Upper lobe of left lung (tissue), 6 donors: ENCODE measurements at places on chromosomes 16 and 17.

DNA sequence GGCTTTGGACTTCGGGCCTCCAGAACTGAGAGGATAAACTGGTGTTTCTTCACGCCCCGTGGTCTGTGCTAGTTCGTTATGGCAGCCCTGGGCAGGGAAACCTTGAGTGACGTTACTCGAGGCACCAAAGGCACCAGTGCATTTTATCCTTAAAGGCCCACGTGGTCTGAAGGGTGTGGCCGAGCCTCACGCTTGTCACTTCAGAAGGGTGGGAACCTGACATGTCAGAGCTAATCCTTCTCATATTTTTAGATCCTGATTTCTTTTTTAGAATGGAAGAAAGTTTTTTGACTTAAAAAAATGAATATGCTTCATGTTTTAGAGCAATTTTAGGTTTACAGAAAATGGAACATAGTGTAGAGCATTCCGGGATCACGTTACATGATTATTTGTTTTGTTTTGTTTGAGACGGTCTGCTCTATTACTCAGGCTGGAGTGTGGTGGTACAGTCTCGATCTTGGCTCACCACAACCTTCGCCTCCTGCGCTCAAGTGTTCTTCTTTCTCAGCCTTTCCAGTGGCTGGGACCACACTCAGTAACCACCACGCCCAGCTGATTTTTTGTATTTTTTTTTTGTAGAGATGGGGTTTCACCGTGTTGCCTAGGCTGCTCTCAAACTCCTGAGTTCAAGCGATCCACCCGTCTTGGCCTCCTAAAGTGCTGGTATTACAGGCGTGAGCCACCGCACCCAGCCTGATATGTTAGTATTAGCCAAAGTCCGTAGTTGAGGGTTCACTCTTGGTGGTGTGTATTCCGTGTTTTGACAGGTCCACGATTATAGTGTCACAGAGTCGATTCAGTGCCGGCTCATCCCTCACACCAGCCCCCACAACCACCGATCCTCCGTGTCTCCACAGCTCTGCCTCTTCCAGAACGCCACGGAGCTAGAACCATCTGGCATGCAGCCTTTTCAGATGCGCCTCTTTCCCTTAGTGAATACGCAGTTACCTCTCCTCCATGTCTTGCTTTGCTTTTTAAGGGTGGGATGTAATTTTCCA lies 47.9 kb downstream of the RAB11FIP3 start:
- DNase-seq = no peak

DNA sequence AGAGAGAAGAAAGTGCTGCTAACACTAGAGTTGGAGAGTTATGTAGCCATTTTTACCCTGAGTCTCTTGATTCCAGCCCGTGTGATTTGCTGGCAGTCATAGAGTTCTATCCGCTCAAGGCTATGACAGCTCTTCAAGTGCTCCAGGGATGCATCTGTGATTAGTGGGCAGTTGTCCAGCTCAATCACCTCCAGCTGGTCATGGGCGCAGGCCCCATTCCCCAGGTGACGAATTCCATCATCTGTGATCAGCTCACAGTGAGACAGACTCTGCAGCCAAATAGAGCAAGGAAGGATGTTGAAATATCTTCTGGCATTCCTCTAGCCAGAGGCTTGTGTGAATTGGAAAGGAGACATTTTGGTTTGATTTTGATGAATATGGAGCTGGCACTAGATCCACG lies 38.4 kb upstream of the STAC2 start:
- no peak for DNase-seq

GRCh38 chr16:10466313-10466712 lies 80.5 kb downstream of the ATF7IP2 start:
- DNase-seq = no peak

DNA sequence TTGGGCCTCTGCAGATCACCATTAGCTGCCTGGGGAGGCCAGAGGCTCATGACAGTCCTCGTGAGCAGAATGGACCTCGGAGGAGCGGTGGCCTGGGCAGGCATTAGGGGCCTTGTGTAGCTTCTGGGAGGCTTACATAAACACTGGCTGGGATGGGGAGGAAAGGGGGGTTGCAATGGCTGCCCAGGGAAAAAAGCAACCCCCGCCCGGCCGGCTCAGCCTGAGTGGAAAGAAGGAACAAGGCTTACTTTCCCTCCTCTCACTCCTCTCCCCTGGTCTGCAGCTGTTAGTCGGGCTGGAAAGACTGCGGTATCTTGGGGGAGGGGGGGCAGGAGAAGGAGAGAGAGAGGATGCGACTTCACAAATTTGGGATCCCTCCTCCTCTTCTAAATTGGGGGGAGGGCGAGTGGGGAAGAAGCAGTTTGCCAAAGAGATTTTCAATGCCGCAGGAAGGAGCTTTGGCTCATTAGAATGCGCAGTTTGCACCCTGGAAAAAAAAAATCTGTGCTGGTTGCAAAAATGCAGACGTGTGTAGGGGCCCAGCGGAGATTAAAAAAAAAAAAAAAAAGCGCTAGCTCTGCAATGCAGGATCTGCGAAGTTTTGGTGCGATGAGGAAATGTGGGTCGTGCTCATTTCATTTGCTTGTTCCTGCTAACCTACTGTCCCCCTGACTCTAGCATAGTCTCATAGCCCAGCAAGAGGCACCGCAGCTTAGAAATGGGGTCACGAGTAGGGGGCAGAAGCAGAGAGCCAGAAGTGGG lies 6.6 kb upstream of the NR1D1 start:
- DNase-seq = no peak

DNA sequence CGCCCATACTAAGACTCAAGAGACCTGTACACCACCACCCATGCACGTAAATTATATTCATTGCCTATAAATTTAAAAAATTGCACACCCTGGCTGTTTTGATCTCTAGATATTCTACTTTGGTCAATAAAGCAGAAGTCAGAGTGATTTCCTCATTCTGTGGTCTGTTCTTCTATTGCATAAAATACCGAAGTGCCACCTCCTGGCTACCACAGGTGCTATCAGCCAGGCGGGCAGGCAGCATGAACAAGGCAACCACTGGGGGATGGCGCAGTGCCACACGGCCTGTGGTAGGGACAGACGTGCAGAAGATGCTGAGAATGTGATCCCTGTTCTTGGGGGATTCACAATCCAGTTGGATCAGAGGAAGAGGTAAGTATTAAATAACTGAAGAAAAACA lies 122.3 kb downstream of the CDK5R1 start:
- DNase-seq = peak; percentile 60

GRCh38 chr17:63999680-64000531 lies 1.8 kb downstream of the PRR29 start:
- no peak for DNase-seq

DNA sequence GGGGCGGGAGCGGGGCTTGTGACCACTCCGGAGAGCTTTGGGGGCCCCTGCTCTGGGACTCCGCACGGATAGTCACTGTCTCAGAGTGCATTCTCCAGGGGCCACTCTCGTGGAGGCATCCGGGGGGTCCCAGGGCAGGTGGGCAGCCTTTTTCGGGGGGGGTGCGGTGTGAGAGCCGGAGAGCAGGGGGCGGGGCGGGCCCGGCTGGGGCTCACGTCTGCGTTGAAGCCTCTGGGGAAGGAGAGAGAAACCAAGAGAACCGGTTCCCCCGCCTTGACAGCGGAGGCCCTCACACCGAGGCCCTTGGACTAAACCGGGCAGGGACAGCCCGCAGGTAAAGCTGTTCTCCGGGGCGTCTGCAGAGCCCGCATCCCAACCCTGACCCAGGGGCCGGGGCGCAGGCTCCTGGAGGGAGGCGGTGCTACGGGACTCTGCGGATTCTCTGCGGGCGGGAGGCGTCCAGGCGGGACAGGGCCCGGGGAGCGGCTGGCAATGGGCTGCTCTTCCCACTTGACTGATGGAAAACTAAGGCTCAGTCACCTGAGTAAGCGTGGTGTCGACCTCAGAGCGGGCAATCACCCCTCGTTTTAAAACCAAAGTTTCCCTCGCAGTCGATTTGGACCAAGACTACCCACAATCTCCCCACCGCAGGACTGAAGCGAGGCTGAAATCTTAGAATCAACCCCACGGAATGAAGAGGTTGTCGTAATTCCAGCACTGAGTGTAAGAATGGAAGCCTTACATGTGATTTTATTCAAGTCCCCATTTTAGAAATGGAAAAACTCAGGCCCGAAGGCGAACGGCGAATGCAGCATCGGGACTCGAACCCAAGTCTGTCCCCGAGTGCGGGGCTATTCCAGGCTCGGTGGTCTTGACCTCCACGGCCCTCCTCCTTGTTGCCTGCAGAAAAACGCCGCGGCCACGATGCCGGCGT lies 49.6 kb upstream of the AMZ2 start:
- peak; percentile 87 for DNase-seq

GRCh38 chr16:4172070-4172469 lies 55.8 kb upstream of the ADCY9 start:
- no peak for DNase-seq

DNA sequence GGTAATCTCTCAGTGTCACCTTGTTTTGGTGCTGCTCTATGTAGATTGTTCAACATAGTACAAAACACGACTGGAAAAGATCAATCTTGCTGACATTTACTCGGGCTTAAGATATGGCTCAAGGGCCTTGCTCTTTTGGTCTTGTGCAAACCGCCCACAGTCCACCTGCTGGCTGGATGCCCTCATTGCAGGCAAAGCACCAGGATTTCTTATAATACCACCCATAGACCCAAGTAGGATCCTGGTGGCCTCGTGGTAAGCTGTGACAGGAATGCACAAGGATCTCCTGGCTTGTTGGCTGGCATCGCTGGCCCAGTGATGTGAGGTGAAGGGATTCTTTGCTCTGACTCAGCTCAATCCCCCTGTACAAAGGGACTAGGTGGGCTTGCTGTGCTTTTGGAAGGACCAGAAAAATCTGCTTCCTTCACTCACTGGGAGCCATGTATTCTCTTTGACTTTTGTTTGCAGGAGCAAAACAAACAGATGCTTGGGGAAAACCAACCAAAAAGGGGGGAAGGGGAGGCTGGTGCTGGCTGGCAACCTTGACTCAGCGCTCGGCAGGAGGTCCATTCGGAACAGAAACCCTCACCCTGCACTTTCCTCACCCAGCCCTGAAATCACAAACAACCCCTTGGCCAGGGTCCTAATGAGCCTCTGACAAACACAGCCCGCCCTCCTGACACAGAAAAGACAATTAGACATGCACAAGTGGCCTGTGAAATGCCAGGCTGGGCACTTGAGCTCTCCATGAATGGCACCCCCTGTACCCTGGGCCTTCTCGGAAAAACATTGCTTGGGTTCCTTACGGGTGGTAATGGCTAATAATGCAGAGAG lies 36.6 kb upstream of the MED9 start:
- no peak for DNase-seq

- DNase-seq = no peak
These were observed 260.7 kb upstream of the FOXF1 start for GRCh38 chr16:86249631-86250030.

DNA sequence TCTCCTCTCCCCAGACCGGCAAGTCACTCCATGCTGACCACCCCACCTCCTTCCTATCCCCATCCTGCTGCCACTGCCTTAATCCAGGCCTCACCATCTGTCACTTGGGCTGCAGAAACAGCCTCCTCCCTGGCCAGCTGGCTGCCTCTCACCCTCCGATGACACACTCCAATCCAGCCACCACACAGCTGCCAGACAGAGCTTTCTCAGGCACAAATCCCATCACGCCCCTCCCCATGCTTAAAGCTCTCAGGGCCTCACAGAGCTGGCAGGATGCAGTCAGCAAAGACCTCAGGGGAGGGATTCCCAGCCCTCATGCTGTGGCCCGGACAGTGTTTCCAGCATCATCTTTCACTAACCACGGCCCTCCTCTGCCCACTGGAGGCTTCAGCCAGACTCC lies 13.7 kb downstream of the CAMKK1 start:
- DNase-seq = no peak

DNA sequence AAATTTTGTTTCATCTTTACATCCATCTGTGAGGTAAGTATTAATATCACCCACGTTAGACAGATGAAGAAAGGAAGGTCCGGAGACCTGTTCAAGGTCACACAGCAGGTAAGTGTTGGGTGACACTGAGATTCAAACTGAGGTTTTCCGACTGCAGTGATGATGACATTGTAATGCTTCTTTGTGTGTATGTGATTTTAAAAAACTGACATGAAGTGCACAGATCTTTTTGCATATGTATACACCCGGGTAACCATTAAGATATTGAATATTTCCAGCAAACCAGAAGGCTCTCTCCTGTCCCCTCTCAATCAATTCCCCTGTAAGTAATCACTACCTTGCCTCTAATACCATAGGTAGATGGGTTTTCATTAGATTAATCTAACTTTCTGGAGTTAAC lies 1.5 kb upstream of the TANC2 start:
- DNase-seq = no peak

DNA sequence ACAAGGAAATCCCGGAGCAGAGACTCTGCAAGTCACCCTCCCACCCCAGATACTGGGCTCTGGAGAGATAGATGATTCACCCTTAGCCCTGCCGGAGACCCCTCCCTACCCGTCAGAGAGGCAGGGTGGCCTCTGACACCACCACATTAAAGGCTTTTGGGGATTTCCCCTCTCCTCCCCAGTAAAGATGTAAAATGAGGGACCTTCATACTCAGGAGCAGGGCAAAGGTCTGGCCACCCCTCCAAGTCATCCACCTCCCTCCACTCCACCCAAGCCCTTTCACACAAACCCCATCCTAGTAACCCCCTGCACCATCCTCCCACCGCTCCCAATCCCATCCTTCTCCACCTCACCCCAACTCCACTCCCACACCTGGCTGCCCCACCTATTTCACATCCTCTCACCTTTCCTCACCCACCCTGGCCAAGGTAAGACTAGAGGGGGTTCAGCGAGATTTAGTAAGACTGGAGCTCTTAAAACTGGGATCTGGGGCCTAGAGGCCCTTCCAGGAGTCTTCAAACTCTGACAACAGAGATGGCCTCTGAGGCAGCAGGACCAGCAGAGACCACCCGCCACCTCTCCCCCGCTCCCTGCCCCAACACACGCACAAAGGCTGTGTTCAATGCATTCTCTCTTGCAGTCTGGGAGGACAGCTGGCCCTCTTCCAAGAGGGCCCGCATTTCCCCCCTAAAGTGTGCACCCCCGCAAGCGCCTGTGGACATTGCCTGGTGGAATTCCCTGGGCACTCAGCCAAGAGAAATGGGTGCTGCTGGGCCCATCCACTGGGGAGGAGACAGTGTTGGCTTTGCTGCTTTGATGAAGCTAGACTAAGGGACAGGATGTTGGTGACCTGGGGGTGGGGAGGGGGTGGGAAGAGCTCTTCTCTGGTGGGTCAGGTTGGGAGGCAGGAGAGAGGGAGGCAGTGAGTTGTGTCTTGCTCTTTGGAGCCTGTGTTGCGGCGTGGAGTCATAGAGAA lies 1.1 kb downstream of the ABAT start:
- no peak for DNase-seq

GRCh38 chr17:57576744-57577143 lies 168.4 kb downstream of the CCDC182 start:
- DNase-seq = no peak

- no peak for DNase-seq
These were observed 756.5 kb upstream of the RBFOX1 start for GRCh38 chr16:6576113-6576512.

GRCh38 chr16:266258-267164 lies 9.2 kb downstream of the RGS11 start:
- no peak for DNase-seq
